Gastrocnemius medialis (tissue), 4 donors: ENCODE measurements at places on chromosomes 11 and 22. TPM values are rescaled to one million over a fixed set of nuclear protein-coding genes. Genes with fewer than 3 reads are reported as not detected.

DNA sequence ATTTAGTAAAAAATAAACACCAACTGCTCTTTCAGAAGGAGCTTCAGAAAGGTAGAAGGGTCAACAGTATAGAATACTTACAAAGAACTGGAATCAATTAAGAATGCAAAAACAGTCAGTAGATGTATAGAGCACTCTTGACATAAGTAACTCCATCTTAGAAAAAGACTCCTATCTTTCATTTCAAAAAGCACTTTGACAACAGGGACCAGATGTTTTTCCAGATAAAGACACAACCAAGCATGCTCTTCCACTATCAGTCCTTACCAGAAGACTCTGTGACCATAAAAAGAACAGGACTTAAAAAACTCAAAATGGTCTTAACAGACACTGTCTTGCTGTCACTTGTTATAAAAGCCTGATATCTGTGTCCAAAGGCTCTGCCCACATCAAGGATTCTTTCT is 5.2 kb downstream of the SLC25A17 start:
- peaks cover 18% of the 10 kb centered on the region for H3K4me1 ChIP-seq
- no peak overlapping the region for H3K4me3 ChIP-seq
- H3K36me3 ChIP-seq = no peaks in the 10 kb centered on the region
- no peak for DNase-seq
- H3K27ac ChIP-seq = no peak overlapping the region

GRCh38 chr11:58641803-58642581 is 19.5 kb downstream of the CNTF start:
- no peak overlapping the region for H3K4me3 ChIP-seq
- H3K4me1 ChIP-seq = peaks cover 5% of the 10 kb centered on the region
- H3K36me3 ChIP-seq = no peaks in the 10 kb centered on the region

GRCh38 chr22:28283068-28283654 is 364.1 kb upstream of the PITPNB start:
- H3K4me1 ChIP-seq = peaks cover 16% of the 10 kb centered on the region
- no peaks in the 10 kb centered on the region for H3K27me3 ChIP-seq
- no peak overlapping the region for H3K27ac ChIP-seq

GRCh38 chr11:34706709-34707461 is 86.0 kb downstream of the EHF start:
- H3K27ac ChIP-seq = no peak overlapping the region
- H3K27me3 ChIP-seq = no peaks in the 10 kb centered on the region

GRCh38 chr11:93221539-93221938 is 23.7 kb upstream of the SLC36A4 start:
- H3K27me3 ChIP-seq = no peaks in the 10 kb centered on the region
- no peak for DNase-seq
- H3K4me3 ChIP-seq = no peak overlapping the region
- H3K4me1 ChIP-seq = no peaks in the 10 kb centered on the region
- no peak overlapping the region for H3K27ac ChIP-seq

DNA sequence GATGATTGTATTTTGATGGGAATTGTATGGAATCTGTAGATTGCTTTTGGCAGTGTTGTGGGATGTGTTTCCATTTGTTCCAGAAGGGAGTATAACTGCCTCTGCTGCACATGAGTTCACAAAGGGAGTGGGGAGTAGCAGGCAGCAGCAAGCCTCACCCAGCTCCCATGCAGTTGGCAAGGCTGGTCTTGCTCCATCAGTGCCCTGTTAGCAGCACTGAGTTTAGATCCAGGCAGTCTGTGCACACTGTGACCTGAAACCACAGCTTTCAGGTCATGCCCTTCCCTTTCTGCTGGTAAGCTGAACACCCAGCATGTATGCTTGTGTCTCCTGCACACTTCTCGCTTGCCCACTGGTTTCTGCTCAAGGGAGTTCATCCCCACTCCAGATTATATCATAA is 3.7 kb upstream of the NUCB2 start:
- no peak for DNase-seq
- no peak overlapping the region for H3K27ac ChIP-seq
- H3K27me3 ChIP-seq = no peaks in the 10 kb centered on the region
- no peak overlapping the region for H3K4me3 ChIP-seq
- H3K4me1 ChIP-seq = peaks cover 11% of the 10 kb centered on the region

The CEND1 gene
- not detected for total RNA-seq

The PIWIL4 gene
- 1.4 TPM for total RNA-seq

DNA sequence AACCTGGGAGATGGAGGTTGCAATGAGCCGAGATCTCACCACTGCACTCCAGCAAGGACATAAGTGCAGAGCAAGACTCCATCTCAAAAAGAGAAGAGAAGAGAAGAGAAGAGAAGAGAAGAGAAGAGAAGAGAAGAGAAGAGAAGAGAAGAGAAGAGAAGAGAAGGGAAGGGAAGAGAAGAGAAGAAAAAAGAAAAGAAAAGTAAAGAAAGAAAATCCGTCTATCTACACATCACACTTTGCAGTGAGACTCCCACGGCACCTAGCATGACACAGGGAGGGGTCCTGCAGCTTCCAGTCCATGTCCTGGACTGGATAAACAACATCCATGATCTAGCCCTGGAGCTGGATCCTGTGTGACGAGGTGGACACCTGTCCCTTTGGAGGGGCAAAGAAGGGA is 4.0 kb upstream of the PPARA start:
- DNase-seq = no peak
- H3K27me3 ChIP-seq = no peaks in the 10 kb centered on the region
- no peak overlapping the region for H3K4me3 ChIP-seq
- no peak overlapping the region for H3K27ac ChIP-seq

The ZFTA gene
- total RNA-seq = 7.7 TPM

The OR51E1 gene
- total RNA-seq = 0.20 TPM

DNA sequence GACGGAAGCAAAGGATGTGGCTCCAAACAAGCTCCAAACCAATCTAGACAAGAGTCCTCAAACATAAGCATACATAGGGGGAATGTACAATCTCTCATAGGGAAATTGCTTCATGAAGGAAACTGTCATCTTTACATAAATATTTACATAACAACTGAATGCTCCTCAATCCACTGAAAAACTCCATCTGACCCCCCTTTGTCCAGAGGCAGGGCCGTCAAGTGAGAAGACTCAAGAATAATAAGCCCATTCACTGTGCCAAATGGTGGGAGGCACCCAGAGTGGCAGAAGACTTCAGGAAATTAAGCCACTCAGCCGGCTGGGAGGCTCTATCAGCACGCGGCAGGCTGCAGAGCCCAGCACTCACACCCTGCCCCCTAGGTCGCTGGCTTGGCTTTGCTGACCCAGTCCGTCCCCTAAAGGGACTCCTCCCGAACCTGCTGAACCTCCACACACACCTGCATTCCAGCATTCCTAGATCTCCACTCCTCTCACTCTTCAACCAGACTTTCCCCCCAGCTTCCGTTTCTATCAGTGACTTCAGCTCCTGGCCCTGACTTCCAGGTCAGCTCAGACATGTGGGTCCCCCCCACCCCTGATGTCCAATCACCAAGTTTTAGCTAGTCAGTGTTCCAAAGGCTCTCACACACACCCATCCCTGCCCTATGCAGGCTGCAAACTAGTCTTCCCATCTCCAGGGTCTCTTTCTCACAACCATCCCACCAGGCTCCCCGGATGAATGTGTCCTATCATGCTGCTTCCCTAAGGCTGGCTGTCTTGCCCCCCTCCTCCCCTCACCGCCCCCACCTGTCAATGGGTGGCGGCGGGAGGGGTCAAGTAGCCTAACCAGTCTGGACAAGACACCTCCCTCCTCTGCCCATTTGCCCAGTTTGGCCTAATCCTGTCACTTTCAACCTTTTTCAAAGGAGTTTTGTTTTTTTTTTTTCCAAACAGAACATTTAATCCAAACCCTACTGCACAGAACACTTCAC is 11.3 kb downstream of the VPS37C start:
- no peak overlapping the region for H3K4me3 ChIP-seq
- H3K27me3 ChIP-seq = no peaks in the 10 kb centered on the region
- DNase-seq = no peak
- no peaks in the 10 kb centered on the region for H3K36me3 ChIP-seq
- H3K27ac ChIP-seq = no peak overlapping the region

GRCh38 chr11:122305426-122306320 is 189.7 kb upstream of the BLID start:
- H3K36me3 ChIP-seq = no peaks in the 10 kb centered on the region
- peaks cover 18% of the 10 kb centered on the region for H3K4me1 ChIP-seq
- no peak overlapping the region for H3K4me3 ChIP-seq

The MISFA gene
- 14.1 TPM for total RNA-seq

DNA sequence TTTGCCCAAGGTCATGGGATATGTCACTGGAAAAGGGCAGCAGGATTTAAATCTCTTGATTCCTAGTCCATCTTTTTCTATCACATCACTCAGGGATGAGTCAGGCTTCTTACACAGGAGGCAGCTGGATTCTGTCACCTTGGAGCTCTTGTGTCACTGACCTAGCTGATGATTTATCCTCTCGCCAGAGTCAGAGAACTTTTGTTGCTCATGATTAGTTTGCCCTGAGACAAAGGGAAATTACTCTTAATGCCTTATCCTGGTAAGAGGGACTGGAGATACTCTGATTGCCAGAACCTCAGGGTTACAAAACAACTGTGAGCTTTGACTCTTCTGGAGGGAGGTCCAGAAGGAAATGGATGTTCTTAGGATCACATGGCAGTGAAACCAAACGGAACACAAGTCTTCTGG is 10.1 kb downstream of the COA4 start:
- no peaks in the 10 kb centered on the region for H3K27me3 ChIP-seq
- peak; percentile 37 for DNase-seq
- no peaks in the 10 kb centered on the region for H3K36me3 ChIP-seq

The PRR5L gene
- total RNA-seq = 0.46 TPM

GRCh38 chr22:46546466-46547178 is 9.2 kb upstream of the CELSR1 start:
- H3K27me3 ChIP-seq = no peaks in the 10 kb centered on the region
- no peak overlapping the region for H3K4me3 ChIP-seq
- no peak overlapping the region for H3K27ac ChIP-seq
- peaks cover 15% of the 10 kb centered on the region for H3K4me1 ChIP-seq
- DNase-seq = no peak
- no peaks in the 10 kb centered on the region for H3K36me3 ChIP-seq

The OR4A16 gene
- not detected for total RNA-seq

DNA sequence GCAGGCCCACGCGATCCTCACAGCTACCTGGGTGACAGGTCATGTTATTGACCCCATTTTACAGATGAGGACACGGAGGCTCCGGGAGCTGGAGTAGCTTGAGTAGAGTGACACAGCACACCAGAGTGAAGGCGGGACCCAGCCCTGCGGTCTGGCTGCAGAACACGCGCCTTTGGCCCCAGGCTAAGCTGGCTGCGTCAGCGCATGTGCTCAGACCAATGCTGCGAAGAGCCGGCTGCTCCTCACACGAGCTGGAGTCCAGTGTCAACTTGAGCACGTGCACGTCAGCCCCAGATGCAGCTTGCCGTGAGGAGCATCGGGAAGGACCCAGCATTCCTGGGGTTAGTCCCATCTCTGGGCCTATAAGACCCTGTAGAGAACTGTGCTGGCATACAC is 49.9 kb downstream of the SCUBE1 start:
- H3K4me3 ChIP-seq = no peak overlapping the region
- peaks cover 17% of the 10 kb centered on the region for H3K27me3 ChIP-seq
- DNase-seq = no peak
- no peaks in the 10 kb centered on the region for H3K36me3 ChIP-seq
- H3K4me1 ChIP-seq = no peaks in the 10 kb centered on the region

The ROBO4 gene
- 18.3 TPM for total RNA-seq

The MIOX gene
- total RNA-seq = not detected

GRCh38 chr22:45760682-45761081 is 89.0 kb downstream of the ATXN10 start:
- no peak overlapping the region for H3K4me3 ChIP-seq
- H3K27ac ChIP-seq = no peak overlapping the region
- H3K36me3 ChIP-seq = no peaks in the 10 kb centered on the region
- no peaks in the 10 kb centered on the region for H3K27me3 ChIP-seq
- no peak for DNase-seq
- H3K4me1 ChIP-seq = no peaks in the 10 kb centered on the region

DNA sequence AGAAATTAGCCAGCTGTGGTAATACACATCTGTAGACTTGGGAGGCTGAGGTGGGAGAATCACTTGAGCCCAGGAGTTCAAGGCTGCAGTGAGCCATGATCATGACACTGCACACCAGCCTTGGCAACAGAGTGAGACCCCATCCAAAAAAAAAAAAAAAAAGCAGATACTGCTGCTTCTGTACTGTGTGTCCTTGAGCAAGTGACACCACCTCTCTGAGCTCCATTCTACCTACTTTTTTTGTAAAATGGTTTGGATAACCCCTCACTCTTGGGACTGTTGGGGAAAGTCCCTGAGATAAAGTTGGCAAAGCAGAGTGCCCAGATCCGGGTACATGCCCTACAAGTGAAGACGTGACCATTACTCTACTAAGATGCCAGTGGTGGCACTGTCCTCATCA is 2.7 kb downstream of the SEC14L3 start:
- no peaks in the 10 kb centered on the region for H3K4me1 ChIP-seq
- no peak for DNase-seq
- H3K27me3 ChIP-seq = peaks cover 8% of the 10 kb centered on the region
- H3K27ac ChIP-seq = no peak overlapping the region
- H3K36me3 ChIP-seq = no peaks in the 10 kb centered on the region

DNA sequence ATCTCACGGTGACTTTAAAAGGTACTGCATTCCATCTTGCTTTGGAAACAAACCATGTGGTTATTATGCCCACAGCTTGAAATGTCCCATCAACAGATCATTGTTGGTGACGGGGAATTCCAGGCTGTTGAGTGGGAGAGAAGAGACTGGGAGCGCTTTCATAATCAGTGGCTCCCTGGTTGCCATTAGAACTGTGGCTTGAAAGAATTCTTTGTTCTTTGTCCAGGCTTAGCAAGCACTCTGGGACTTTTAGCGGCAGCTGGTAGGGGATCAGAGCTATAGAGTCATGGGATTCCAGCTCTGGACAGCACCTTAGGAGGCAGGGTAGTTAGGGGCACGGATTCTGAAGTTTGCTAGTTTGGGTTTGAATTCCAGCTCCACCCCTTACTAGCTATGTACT is 22.0 kb downstream of the MMP20 start:
- H3K36me3 ChIP-seq = no peaks in the 10 kb centered on the region
- H3K27ac ChIP-seq = no peak overlapping the region
- no peaks in the 10 kb centered on the region for H3K27me3 ChIP-seq
- peak; percentile 13 for DNase-seq
- H3K4me1 ChIP-seq = no peaks in the 10 kb centered on the region
